GM19239 (cell line): ENCODE measurements at places on chromosomes 11 and 22.

GRCh38 chr11:73931039-73931645, 19.7 kb upstream of the DNAJB13 start:
- no peak for DNase-seq

GRCh38 chr11:134118006-134118405, 49.1 kb downstream of the JAM3 start:
- no peak for DNase-seq

GRCh38 chr11:76629853-76630599, 40.5 kb downstream of the LRRC32 start:
- no peak for DNase-seq

GRCh38 chr11:100875521-100875869, 188.4 kb downstream of the ARHGAP42 start:
- no peak for DNase-seq

DNA sequence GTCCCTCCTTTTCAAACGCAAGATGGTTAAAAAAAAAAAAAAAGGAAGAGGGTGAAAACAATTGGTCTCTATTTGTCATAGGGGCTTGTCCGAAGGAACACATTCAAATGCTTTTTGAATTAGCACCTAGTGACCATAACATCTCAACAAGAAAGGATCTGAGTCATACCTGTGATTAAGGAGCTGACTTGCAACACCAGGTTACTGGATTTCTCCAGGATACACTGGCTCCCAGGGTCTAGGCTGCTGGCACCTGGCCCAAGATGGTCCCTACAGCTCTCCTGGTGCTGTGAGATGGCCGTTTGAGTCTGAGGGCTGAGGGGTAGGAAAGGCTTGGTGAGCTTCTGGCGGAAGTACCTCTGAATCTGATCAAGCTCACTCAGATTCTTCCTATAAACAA, 28.4 kb upstream of the UCP3 start:
- no peak for DNase-seq

DNA sequence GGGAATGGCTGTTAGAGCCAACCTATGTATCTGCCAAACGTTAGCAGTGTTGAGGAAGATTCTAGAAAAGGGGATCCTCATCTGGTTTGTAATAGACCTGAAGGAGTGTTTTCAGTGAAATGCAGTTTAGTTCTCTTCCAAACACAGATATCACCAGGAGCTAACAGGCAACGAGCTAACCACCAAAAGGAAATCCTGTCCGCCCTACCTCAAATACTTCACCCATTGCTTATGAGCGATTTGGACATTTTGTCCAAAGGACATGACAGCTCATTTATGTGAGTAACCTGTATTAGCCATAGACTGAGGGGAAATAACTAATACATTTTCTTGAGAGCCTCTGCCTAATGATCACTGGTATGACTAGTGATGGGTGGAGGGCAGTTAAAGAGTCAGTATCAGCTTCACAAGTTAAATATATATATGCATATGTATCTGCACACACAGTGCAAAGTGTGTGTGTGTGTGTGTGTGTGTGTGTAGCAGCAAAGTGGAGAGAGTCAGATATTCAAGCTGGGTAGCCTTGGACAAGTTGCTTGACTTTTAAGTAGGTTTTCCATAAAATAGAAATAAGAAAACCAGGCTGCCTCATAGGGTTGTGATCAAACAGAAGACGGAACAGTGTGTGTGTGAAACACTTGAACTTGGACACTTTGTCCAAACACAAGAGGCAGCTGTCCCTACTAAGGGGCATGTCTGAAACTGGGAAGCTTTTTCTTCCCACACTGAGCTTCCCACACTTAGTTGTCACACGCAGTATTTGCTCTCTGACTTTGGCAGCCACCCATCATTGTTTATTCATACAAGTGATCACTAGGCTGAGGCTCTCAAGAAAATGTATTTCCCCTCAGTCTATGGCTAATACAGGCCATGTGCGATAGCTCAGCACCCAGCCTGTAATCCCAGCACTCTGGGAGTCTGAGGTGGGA, 940 bp upstream of the C11orf91 start:
- DNase-seq, result no peak

- DNase-seq, result no peak
Observed at GRCh38 chr11:83759148-83759547, 473.0 kb upstream of the CCDC90B start.

- no peak for DNase-seq
Observed at GRCh38 chr11:41056892-41057569, 402.4 kb downstream of the LRRC4C start.

DNA sequence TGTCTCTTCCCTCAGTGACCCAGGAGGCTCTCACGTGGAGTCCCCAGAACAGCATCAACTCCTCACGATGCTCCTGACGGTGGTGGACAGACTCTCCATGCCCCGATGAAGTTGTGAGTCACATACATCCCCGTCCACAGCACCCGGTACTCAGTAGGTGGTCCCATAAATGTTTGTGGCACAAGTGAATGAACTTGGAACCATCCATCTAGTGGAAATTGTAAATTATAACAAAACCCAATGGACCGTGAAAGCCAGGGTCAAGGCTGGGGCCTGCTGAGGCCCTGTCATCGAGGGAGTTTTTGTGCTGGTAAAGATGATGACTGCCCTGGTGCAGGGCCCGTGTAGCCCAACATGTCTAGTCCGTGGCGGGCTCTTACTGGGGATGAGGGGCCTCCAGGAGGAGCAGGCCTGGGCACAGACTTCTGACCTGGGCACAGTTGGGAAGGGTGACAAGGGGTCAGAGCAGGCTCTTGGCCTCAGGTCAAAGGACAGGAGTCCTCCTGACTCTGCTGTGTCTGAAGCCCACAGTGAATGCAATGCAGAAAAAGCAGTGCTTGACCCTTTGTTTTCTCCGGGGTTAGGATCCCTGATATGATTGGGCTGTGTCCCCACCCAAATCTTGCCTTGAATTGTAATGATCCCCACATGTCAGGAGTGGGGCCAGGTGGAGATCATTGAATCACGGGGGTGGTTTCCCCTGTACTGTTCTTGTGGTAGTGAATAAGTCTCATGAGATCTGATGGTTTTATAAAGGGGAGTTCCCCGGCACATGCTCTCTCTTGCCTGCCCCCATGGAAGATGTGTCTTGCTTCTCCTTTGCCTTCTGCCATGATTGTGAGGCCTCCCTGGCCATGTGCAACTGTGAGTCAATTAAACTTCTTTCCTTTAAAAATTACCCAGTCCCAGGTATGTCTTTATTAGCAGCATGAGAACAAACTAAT, 20.0 kb upstream of the SMIM38 start:
- DNase-seq, result no peak

- DNase-seq, result no peak
Observed at GRCh38 chr22:22576244-22576988, 17.4 kb upstream of the PRAME start.

GRCh38 chr11:48005136-48005535, 24.8 kb downstream of the PTPRJ start:
- DNase-seq, result no peak

GRCh38 chr11:27717801-27718229, 17.6 kb upstream of the BDNF start:
- DNase-seq, result no peak

GRCh38 chr11:117382746-117383145, 55.1 kb downstream of the CEP164 start:
- DNase-seq, result no peak

DNA sequence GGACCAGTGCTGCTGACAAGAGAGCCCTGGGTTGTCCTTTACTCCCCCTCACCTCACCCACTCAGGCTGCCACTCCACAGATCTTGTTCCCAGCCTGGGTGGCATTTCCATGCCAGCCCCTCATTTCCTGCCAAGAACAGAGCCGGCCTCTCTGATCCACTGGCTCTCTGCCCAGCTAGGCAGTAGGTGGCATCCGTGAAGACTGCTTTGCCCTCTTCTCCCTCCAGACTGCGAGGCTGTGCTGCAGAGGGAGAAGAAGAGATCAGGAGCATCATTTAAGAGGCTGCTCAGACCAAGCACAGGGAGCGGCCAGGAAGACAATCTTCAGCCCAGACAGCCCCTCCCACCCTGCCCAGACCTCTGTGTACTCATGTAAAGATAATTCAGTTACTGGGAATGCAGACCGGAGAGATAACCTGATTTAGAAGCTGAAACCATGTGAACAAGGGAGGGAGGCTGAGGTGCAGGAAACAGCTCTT, 126.9 kb upstream of the NCAM1 start:
- DNase-seq, result no peak

DNA sequence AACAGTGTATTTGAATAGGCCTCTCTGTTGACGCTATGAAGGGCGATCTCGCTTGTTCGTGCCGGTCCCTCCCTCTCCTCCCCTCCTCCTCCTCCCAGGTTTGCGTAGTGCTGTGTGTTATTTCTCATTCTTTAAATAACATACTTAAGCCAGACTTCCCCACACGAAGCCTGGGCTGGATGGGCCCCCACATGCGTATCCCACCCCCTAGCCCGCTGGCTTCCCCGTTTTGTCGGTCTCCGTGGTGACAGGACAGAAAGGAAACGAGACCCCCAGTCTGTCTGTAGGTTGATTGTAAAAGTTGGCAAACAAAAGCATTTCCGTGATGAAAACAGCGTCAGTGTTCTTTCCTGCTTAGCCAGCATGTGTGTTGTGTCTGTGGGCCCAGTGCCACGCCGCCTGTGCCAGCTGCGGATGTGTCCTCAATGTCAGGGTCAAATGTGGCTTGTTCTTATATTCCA, 27.3 kb downstream of the FAM118A start:
- DNase-seq, result no peak

GRCh38 chr11:71425860-71426259, 22.3 kb downstream of the DHCR7 start:
- DNase-seq, result no peak

GRCh38 chr11:119315131-119316015, 1.6 kb downstream of the MCAM start:
- DNase-seq, result peak; percentile 75

- no peak for DNase-seq
Observed at GRCh38 chr11:110082899-110083298, 10.3 kb upstream of the ZC3H12C start.

DNA sequence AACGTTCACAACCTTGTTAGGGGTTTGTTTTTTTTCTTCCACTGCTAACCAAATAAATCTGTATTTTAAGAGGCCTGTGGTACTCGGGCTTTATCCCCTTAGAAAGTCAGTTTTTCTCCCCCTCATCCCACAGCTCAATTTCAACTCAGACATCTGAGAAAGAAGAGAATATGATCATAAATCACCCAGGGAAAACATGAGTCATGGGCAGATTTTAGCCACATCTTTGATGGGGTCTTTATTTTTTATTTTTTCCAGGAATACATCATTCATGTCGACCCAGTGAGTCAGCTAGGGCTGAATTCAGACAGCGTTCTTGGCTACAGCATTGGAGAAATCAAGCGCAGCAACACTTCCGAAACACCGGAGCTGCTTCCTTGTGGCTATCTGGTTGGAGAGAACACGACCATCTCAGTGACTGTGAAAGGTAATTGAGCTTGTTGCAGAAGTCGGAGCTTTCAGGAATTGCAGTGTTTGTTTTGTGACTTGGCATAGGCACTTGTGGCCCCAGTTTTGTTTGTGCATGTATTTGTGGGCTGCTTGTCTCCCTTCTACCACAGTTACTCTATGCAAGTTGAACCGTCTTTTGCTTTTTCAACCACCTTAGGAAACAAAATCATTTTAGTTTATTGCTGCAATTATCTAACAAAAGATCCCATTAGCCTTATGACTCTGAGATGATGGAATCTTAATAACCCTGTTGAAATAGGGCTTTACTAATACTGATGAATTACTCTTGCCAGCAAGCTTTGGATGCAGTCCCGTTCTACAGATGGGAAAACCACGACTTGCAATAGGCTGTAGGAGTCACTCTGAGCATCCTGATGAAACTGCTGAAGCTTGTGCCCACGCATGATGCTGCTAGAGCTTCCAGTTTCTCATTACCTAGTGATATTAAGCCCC, 62.7 kb downstream of the DBX1 start:
- DNase-seq, result no peak

GRCh38 chr11:22624742-22625447, 728 bp downstream of the FANCF start:
- DNase-seq, result peak; percentile 7

GRCh38 chr11:839875-840617, 2.3 kb downstream of the POLR2L start:
- DNase-seq, result no peak

- no peak for DNase-seq
Observed at GRCh38 chr11:6480299-6480914, 724 bp downstream of the ARFIP2 start.

DNA sequence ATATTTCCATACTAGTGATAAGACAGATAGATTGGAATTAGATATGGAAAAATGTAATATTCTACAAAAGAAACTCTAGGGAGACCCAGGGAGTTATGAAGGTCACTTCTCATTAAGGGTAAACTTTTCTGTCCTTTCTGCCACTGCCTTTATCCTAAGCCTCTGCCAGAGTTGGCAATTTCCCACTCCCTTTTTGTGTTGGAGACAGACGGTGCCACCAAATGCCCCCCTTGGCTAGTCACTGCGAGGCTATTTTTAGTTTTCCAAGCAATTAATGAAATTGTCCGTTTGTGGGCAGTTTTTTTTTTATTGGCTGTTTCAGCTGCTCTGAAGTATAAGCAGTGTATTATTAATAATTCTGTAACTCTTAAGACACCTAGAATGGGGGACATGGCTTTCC, 67.6 kb upstream of the TENM4 start:
- DNase-seq, result no peak

GRCh38 chr11:44870181-44870580, 80.5 kb downstream of the TP53I11 start:
- no peak for DNase-seq

- DNase-seq, result peak; percentile 41
Observed at GRCh38 chr11:19311308-19312030, 70.7 kb upstream of the E2F8 start.
